ENCODE measurements at places on chromosomes 3 and 15.

- DNase-seq: no peak
Observed at GRCh38 chr15:94131875-94132274, 99.5 kb upstream of the MCTP2 start.

DNA sequence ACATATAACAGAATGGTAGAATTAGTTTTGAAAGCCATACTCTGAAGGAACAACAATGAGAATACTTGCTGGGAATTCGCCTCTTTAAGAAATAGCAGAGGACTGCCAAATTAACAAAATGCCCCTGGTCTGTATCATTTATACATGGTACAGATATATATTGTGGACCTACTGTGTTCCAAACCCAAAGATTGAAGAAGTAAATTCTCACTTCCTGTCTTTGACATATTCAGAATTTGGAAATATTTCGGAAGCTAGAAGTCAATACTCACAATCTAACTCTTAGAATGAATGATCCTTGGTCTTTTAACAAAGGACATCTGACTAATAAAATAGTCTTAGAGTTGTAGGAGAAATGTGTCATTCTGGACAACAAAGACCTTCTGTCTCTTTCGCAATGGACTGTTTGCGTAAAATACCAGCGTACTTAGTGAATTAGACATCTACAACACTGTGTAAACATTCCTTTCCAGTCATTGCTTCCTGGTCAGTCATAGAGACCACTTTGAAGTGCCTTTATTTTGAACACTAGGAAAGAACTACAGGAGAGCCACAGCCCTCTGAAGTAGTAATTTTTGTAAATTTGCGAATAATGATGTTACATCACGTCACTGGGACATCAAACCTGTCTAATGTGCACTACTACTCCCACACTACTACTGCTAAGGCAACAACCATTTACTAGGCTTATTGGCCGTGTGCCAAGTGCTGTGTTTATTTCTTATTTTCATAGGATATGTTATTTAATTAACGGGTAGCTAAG lies 68.0 kb downstream of the CHL1 start:
- no peak for DNase-seq

DNA sequence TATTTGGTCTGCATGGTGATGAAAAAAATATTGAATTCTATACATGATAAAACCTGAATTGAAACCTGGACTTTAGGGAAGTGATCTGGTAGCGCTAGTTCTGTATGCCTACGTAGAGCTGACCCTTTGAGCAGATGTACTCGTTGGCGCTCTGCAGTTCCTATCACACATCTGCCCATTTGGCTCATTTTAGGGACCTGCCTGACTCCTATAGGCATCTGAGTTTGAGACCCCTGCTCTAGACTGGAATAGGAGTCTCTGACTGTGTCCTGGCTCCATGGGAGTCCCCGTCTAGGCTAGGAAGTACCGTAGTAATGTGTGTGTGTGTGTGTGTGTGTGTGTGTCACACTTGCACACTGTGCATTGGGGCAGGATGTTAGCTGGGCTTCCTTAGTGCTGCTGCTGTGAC lies 21.2 kb downstream of the STARD5 start:
- DNase-seq: no peak

DNA sequence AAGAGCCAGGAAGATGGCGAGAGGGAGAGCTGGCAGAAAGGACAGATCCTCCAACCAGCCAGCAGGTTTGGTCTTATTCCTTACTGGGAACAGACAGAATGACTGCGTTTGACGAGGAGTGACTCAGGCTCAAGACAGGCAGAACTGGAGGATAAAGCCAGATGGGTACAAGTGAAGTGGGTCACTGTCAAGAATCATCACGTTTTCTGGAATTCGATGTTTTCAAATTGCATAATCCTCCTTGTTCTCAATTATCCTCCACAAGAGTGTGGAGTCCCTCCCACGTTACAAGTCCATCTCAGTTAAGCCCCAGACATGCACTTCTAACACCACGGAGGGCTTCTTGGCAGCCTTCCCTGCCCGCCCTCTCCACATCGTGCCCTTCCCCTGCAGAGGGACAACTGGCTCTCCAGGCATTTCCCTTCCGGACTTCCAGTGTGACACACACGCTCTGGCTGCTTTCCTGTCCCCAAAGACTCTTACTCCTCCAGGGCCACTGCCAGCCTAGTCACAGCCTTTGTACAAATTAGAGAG lies 183.1 kb downstream of the CHST2 start:
- peak; percentile 59 for DNase-seq

GRCh38 chr3:126992776-126993175 lies 9.9 kb downstream of the PLXNA1 start:
- no peak for DNase-seq

DNA sequence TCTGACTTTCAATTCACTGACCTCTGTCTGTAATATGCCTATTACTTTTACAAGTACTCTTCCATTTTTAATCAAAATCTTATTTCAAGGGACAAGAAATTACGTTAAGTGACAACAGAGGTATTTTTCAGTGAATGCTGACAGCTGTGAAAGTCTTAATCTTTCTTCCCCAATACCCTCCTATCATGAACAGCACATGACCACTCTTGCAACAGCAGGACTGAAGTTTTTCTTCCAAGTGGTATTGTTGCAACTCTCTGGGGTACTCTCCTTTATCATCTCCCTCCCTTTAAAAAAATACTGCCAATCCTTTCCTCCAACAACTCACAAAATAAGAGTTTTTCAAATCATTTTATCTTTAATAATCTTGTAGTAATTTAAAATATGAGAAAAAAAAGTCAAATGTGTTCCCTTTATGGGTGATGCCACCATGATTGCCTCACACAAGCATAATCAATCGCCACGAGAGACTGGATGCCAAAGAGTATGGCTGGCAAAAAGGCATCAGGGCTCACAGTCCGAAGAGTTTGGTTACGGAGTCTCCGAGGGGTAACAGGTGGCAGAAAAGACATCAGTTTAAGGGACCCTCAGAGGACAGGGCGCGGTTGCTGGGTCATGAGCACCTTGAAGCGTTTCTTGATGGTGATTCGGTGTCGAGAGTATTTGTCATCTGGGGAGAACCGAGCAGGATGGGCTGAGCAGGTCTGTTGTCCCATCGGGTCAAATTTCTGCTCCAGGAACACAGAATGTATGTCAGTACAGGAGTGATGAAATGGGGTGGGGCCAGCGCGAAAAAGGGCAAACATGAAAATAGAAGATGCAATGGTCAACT lies 1.3 kb downstream of the NOP10 start:
- no peak for DNase-seq

DNA sequence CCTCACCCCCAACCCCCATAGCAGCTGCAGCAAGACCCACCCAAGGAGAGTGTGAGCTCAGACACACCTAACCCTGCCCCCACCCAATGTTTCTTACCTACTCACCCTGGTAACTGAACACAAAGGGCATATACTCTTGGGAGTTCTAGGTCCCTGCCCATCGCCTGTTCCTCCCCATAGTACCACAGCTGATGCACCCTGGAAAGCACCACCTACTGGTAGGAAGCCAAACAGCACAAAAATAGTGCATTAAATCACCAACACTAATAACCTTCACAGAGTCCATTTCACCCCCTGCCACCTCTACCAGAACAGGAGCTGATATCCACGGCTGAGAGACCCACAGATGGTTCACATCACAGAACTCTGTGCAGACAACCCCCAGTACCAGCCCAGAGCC lies 245.2 kb downstream of the EFHB start:
- DNase-seq: no peak

DNA sequence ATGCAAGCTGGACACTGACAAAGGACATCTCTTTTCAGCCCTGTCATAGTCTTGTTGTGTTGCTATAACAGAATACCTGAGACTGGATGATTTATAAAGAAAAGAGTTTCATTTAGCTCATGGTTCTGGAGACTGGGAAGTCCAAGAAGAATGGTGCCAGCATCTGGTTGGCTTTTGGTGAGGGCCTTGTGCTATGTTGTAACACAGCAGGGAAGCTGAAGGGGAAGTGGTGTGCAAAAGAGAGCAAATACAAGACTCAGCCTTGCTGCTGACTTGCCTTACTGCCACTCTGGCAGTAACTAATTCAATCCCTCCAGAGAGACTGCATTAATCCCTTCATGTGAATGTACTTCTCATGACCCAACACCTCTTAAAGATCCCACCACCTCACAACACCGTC lies 356.3 kb upstream of the PROK2 start:
- no peak for DNase-seq

GRCh38 chr15:55514414-55514850 lies 6.4 kb upstream of the DNAAF4 start:
- DNase-seq: no peak

- DNase-seq: no peak
Observed at GRCh38 chr3:139460529-139460928, 15.8 kb downstream of the RBP2 start.

DNA sequence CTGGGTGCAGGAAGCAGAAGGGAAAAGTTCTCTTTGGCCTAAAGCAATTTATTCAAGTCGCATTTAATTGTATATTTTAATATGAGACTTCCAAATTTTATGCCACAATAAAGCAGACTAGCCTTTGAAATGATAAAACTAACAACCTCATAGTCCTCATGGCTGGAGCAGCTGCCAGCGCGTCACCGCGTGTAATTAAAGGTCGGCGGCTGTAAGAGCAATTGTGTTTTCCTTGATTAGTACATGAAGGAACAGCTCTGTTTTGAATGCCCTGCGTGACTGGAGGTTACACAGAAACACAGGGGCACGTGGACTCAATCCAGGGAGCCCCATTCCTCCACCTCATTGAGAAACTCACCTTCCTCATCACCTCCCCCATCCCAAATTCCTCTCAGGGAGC lies 10.1 kb upstream of the LRRC15 start:
- no peak for DNase-seq

DNA sequence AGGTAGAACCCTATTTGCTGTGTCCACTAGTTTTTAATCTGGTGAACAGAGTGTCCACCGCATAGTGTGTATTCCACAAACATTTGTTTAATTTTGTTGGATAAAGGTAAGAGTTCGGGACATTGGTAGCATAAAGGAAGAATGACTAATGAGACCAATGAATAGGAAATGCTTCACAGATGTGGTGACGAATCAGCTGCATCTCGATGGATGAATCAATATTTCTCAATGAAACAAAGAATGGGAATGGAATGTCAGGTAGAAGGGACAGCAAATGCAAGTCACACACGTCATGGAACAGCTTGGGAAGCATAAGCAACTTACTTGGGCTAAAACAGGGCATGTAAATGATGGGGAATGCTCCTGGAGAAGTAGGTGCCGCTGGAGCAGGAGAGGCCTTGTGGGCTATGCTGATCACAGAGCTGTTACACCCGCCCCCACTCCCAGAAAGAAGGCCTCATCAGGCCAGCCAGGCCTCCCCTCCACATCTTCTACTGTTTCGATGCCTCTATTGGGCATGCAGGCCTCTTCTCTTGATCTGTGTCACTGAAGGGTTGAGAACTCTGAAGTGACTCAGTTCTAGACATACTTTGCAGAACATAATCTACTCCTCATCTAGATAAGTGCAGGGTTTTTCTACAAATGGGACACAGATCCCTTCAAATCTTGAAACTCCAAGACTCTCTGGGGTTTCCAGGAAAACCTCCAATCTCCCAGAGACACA lies 120.0 kb upstream of the GADL1 start:
- no peak for DNase-seq

DNA sequence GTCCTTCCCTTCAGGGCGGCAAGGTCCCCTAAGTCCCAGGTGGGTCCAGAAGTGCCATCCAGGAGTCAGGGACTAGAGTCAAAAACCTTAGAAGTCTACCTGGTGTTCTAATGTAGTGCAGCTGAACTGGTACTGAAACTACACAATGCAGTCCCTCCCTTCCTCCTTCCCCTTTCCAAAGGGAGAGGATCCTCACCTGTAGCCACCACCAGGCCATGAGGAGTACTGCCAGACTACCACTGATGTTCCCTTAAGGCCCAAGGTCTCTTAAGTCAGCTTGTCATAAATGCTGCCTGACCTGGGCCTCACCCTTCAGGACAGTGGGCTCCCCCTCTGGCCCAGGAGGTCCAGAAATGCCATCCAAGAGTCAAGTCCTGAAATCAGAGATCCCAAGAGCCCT lies 98.9 kb downstream of the ULK4 start:
- DNase-seq: no peak

DNA sequence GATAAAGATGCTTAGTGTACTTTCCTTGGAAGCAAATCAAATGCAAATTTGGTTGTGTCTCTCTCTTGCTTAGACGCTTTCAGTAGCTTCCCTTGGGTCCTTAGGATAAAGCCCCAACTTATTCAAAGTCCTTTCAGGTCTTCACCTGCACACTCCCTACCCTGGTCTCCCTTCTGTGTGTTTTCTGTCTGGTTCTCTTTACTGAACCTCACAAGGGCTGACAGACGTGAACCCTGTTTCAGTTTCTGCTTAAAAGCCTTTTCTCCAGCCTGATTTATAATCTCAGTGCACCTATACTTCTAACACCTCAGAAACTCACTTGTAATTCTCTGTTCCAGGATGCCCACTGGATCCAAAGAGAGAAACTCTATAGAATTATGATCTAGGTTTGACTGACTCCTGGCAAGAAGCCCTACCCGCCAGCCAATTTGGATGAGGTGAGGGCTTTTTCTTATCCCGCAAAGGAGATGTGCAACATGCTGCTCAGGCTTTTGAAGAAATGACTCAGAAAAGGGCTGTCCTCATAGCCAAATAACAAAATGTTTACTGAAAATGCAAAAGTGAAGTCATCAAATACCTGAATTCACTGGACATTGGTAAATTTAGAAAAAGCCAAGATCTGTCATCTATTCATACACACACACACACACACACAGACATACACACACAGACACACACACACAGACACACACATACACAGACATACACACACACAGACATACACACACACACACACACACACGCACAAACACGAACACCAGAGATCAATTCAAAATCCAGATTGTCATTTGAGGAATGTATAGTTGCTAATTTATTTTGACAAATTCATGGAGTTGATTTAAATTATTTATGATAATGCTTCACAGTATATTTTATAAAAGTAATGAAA lies 102.4 kb upstream of the EOMES start:
- no peak for DNase-seq

DNA sequence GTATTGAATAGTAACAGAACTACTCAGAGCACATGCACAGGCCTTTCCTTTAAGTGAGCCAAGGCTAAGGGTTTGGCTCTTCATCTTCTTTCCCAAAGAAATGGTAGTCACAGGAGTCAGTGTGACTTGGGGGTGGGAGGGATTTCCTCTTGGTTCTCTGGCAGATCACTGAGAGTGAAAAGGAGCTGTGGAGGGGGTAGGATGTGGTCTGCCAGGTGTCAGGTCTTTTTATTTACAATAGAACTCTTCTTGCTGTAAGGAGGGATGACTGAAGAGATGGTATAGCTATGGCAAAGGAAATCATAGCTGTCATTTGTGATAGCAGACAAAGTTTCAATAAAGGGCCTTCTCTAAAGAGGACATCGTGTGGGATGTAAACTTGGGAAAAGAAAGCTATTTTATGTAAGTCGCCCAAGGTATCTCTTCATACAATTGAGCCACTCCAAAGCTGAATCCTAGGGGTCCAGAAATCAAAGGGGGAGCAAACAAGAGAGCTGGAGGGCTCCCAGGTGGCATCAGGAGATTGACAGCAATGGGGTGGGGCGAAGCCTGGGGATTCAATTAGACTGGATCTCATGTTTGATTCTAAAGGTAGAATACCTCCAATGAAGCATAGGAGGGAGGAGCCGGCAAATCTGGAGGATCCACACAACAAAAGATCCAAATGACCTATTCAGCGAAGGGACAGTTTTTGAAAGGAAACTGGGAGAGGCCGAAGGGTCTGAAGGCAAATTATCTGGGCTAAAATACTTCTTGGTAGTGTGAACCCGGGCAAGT lies 20.0 kb upstream of the CHD2 start:
- no peak for DNase-seq
